OCI-M1 (cell line): ENCODE measurements at places on chromosomes 1 and 21.

GRCh38 chr1:234536741-234537140 is 57.8 kb upstream of the TARBP1 start:
- no peak for DNase-seq

GRCh38 chr1:9687874-9688582 is 36.5 kb downstream of the PIK3CD start:
- DNase-seq: peak; percentile 45

GRCh38 chr1:56080123-56080522 is 499.2 kb downstream of the PLPP3 start:
- no peak for DNase-seq

DNA sequence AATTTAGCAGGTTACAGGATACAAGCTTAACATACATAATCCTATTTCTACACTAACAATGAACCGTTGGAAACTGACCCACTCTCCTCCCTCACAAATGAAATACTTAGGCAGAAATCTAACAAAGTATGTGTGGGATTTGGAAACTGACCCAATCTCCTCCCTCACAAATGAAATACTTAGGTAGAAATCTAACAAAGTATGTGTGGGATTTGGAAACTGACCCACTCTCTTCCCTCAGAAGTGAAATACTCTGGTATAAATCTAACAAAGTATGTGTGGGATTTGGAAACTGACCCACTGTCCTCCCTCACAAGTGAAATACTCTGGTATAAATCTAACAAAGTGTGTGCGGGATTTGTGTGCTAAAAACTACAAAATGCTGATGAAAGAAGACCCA is 60.3 kb downstream of the TRAF5 start:
- no peak for DNase-seq

DNA sequence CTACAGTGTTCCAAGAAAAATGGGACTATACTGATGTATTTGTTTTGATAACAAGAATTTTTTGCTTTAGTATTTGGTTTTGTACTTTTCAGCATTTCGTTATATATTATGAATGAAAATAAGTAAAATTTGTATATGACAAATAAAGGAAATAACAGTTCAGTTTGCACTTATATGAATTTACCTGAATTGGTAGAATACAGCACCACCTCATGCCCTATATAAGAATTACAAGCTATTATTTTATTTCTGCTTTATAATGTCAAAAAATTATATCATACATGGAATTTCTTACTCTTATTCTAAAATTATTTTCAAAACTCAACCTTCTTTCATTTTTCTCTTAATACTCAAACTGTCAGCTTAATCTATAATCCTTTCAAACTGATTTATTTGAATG is 14.6 kb downstream of the EFCAB7 start:
- DNase-seq: peak; percentile 32

GRCh38 chr1:183092350-183092749 is 69.1 kb downstream of the LAMC1 start:
- DNase-seq: no peak

GRCh38 chr1:215865060-215865459 is 298.0 kb downstream of the KCTD3 start:
- DNase-seq: no peak

DNA sequence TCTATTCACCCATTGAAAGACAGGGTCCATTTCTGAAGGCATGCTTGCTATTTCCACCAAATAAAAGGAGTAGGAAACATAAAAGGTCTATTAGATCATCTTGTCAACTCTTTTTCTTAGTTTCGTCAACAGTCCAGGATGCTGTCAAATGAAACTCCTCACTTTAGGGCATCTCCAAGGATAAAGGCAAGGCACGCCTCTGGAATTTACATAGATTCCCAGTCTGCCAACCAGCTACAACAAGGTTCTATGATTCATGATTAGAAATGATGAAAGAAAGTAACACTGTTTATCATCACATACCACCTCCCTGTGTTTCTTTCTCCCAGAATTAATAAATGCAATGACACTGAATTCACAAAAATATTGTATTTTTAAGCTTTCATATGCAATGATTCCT is 636.3 kb downstream of the LTN1 start:
- DNase-seq: no peak

- no peak for DNase-seq
Observed at GRCh38 chr1:179055937-179056336, 25.9 kb upstream of the TOR3A start.

- no peak for DNase-seq
Observed at GRCh38 chr1:26410706-26411623, at the start of gene LIN28A. Gene LIN28A, plus strand, starts transcription at chr1:26410817. Its CDS starts 75 bp downstream, at chr1:26410892.

GRCh38 chr1:116805398-116805797 is 51.2 kb downstream of the CD2 start:
- no peak for DNase-seq

DNA sequence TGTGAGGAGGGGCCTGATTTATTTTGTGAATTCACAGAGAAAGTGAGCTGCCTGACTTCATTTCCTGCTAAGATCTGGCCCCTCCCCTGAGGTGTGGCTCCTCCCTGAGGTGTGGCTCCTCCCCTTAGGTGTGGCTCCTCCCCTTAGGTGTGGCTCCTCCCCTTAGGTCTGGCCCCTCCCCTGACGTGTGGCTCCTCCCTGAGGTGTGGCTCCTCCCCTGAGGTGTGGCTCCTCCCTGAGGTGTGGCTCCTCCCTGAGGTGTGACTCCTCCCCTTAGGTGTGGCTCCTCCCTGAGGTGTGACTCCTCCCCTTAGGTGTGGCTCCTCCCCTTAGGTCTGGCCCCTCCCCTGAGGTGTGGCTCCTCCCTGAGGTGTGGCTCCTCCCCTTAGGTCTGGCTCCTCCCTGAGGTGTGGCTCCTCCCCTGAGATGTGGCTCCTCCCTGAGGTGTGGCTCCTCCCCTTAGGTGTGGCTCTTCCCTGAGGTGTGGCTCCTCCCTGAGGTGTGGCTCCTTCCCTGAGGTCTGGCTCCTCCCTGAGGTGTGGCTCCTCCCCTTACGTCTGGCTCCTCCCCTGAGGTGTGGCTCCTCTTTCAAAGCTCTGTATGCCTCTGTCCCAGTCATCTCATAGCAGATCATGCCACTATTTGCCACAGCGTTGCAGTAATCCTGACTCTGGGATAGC is 26.9 kb upstream of the LRRC3 start:
- peak; percentile 68 for DNase-seq

DNA sequence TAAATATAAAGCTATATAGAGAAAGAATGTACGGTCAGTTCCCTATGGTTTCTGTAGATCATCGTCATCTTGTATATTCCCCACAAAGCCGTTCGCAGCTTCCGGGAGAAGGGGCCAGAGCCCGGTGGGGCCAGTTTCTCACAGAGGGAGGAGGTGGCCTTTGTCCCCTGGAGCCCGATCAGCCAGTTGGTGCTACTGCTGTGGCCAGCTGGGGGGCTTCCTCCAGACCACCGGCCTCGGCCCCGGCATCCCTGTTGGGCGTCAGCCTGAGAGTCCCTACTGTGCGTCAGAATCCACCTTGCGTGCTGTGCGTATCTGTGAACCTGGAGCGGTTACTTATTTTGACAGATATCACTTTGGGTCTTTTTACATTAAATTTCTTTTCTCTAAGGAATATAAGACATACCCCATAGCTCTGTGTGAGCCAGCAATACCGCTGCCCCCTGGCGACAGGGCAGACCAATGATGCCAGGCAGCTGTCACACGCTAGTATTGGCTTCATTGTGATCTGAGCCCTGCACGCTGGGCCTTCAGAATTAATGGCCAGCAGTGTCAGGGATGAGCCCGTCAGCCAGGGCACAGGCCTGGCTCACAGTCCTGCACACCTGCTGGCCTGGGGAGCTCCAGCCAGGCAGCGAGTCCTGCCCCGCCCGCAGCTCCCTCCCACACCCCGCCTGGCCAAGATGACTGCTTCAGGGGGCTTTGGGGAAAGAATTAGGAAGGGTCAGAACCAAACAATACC is 145.9 kb downstream of the PGBD5 start:
- no peak for DNase-seq

DNA sequence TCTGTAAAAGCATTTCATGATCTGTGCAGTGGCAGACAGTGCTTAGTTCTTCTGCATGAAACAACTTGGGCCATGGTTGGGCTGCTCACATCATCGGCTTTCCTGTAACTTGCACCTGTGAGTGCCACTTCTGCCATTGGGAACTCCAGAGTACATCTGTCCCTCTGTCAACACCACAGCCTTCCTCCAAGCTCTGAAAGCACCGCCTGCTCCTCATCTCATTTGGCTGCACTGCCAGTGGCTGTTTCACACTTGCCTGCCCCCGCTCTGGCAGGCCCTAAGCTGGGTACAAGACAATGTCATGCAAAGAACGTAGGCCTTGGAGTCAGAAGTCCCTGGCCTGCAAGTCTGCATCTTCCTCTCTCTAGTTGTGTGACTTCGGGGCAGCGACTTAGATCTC is 46.4 kb downstream of the DDX20 start:
- no peak for DNase-seq

DNA sequence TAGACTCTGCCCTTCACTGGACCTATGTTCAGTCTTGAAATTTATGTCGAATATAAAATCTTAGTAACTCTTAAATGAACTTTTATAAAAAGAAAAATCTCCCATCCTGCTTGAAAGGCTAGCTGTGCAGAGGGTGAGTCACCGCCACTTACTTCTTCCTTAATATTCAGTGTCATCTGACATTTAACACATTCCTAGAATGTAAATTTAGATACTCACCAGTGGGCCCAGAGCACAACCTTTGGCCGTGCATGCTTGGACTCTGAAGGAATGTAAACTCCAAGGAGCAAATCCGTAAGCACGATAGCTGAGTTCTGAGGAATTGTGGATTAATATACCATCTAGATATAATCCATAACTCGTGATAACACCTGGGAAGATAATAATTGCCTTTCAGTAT is 403.3 kb downstream of the KCTD3 start:
- no peak for DNase-seq

DNA sequence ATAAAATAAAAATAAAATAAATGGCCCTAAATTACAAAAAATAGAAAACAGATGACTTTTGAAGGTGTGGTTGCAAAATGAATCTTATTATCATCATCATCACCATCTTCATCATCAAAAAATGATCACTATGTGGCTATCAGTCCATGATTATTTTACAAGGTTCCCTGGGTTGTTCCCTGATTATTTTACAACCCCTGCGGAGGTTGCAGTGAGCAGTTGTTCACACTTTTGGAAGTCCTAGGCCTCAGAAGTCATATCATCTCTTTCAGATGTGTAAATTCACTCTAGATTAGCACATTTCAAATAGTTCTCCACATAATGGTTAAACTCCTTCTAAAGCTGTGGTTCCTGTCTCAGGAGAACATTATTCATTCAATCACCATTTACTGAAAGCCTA is 57.4 kb upstream of the NR5A2 start:
- DNase-seq: no peak

- peak; percentile 79 for DNase-seq
Observed at GRCh38 chr1:18927654-18928272, 25.4 kb upstream of the ALDH4A1 start.

DNA sequence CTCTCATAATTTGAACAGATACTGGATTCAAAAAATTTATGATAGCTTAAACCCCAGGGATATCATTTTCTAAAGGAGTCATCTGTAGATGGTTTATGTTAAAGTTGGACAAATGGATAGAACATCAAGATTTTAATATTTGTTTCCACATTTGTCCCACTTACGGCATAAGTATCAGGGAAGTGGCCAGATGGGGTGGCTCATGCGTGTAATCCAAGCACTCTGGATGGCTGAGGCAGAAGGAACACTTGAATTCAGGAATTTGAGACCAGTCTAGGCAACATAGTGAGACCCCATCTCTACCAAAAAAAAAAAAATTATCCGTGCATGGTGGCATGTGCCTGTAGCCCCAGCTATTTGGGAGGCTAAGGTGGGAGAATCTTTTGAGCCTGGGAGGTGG is 229.1 kb downstream of the GPR52 start:
- no peak for DNase-seq

GRCh38 chr1:206662396-206663092 is 22.2 kb upstream of the MAPKAPK2 start:
- peak; percentile 30 for DNase-seq

DNA sequence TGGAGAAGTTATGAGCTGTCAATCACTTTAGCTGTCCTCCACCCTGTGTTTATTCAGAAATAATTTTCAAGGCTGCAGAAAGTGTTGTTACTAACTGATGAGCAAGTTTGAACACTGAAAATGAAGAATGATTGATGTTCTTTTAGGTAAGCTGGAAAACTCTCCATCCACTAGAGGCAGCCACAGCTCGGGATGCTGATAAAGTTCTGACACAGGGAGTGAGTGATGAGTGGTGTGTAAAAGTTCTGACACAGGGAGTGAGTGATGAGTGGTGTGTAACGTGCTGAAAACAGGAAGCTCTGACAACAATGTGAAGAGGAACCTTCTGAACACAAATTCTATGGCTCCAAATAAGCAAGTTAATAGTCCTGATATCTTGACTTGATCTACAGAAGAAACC is 197.5 kb upstream of the PTBP2 start:
- DNase-seq: peak; percentile 67

DNA sequence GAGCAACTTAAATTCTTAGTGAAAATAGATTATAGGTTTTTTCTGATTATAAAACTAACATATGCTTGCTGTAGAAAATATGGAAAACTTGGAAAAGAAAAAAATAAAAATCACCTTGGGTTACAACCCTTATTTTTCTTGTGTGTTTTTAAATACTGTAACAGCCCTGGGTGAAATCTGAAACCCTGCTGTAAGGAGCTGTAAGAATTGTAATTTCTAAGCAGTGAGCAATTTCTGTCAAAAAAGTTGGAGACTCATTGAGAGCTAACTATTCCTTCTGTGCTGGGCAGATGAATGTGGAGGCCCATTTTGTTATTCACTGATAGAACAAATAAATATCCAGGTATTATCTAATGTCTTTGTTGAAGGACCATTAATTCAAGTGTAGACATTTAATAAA is 42.6 kb downstream of the ADCY10 start:
- no peak for DNase-seq

DNA sequence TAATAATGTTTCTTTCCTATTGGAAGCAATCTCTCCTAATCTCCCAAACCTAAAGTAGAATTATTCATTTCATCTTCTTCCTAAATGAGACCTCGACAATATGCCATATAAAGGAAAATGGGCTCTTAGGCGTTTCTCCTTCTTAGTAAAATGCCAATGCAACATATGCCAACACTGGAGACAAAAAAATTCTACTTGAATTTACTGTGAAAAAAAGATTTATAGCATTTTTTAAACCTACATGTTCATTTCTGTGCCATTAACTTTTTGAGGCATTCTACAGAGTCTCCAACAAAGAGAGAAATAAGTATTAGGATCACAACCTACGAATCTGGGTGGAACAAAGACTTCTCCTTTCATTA is 1.3 kb downstream of the WDR47 start:
- peak; percentile 40 for DNase-seq

- DNase-seq: peak; percentile 80
Observed at GRCh38 chr1:154344977-154345837, 19.9 kb downstream of the ATP8B2 start.

DNA sequence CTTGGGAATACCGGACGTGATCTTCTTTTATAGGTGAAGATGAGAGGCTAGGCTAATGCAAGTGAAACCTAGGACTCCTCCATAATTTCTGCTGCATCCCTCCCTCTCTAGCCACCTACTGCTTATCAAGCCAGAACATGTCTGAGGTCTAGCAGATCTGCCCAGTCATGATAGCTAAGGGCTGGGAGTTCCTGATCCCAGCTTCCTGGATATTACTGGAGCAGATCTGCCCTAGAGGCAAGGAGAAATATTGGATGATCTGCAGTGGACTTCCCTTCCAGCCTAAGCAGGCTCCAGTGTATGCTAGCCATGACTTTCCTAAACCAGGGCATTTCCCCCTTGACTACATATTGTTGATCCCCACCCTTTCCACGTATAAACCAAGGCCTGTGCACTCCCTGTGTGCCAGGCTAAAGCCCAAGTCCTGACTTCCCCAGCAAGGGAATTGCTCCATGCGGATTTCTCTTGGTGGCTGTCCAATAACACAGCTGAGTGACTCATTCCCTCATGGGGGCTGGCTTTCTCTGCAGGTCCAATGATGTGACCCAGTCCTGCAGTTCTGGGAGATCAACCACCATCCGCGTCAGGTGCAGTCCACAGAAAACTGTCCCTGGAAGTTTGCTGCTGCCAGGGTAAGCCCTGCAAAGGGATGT is 15.5 kb upstream of the SARS1 start:
- DNase-seq: peak; percentile 67
